Panc1 (cell line): ENCODE measurements at places on chromosomes 2 and 18. TPM values are rescaled to one million over a fixed set of nuclear protein-coding genes. Genes with fewer than 3 reads are reported as not detected.
A peak's percentile ranks its signal among the peaks of the same experiment; 100 is the strongest.

GRCh38 chr2:142853912-142854311 is 23.6 kb upstream of the KYNU start:
- no peak for DNase-seq

GRCh38 chr2:38499548-38500282 is 103.0 kb downstream of the HNRNPLL start:
- DNase-seq, result no peak

GRCh38 chr2:188381614-188382013 is 89.9 kb downstream of the GULP1 start:
- DNase-seq, result peak; percentile 82

Gene MOGAT1
- total RNA-seq, result not detected

Gene C2orf66
- total RNA-seq, result 0.33 TPM

Gene IHH
- 0.23 TPM for total RNA-seq

Gene CROCC2
- total RNA-seq, result 0.23 TPM
